ENCODE measurements at places on chromosomes 6 and 20.

DNA sequence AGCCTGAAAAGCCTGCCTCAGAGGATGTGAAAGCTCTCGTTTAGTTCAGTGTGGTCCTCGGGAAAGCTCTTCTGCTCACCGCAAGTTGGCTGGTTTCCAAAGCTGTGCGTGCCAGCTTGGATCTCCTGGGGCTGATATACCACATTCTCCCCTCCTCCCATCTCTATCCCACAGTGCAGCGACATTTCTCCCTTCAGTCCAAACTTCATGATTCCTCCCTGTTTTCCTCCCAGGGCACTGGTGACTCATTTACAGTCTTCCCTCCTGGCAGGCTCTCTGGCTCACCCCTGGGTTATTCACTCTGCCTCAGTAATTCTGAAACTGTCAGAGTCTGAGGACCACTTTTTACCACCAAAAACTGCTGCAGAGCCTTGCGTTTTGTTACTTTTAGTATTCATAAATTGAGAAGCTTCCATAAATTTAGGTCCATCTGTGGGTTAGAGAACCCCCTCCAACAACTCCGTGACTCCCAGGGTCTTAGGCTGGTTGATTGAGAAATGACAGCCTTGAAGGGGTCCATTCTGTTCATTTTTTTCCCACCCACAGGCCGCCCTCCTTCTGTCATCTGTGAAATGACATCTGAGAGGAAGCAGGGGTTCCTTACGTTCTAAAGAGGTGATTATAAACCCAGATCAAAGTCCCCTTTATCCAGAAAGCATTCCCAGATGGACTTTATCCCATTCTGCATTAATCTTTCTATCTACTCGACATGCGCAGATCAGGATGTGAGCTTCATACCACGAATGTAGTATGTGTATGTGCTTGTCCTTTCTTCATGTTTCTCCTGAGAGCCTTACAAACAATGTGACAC is 6.1 kb downstream of the TRIM10 start:
- no peak for DNase-seq

GRCh38 chr6:124607119-124607627 is 355.1 kb upstream of the RNF217 start:
- DNase-seq = no peak

GRCh38 chr6:163392533-163392932 is 22.0 kb upstream of the QKI start:
- DNase-seq = no peak

DNA sequence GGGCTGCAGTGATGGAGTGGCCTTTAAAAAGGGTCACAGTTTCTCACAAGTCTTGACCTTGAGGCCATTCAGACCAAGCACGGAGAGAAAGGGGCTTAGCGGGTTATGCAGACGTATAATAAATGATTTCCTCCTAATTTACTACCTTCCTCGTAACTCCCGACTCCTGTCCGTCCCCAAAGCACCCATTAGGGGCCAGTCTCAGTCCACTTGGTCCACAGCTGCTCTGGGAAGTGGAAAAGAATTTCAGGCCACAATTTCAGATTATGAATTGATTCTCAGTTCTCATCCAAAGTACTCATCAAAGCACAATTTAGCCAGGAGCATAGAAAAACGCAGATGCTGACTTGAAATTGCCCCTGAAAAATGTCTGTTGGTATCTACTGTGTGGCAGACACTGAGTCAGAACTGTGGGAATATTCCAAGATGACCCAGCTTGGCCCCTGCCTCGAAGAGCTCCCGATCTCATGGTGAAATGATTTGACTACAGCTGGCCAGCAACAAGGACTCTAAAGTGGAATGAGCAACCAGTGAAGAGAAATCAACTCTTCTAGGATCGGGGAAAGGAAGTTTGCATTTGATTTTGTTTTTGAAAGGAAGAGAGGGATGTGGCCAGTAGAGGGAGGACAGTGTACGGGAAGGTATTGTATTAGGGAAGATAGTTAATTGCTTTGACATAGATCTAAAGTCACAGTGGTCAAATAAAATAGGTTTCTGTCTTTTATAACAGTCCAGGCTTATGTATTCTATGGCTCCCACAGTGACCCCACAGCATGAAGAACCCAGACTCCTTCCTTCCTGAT is 15.2 kb upstream of the STK35 start:
- DNase-seq = no peak

DNA sequence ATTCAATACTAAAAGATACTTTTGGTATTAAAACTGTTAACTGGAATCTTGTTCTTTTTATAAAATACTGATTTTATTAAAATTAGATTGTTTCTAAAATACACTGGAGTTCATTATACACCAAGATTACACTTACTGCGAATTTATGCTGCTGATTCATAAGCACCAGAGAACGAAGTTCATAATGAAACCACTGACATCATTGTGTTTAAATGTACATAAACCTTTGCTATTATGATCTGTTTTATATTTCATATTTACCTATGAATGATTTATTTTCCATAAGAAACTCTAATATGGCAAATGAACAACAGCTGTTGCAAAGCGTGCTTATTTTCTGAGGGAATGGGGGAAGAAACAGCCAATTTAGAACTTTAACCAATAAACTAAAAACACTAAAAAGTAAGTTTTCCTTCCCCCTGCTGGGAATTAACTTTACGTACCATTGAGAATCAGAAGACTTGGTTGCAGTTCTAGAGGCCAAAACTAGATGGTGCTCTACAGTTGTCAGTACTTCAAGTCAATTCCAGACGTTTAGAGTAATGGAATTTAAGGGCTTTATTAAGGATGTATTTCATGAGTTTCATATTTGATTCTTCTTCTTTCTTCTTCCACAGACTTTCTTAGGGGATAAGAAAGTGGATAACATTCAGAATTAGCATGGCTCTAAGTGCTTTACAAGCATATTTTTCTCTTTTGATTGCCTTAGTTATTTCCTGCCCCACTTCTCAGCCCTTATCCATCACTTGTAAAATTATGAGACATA is 30.8 kb upstream of the COL19A1 start:
- DNase-seq = peak; percentile 52

- no peak for DNase-seq
Observed at GRCh38 chr6:138540468-138540867, 41.2 kb upstream of the NHSL1 start.

GRCh38 chr6:154232013-154232910 is 124.3 kb downstream of the IPCEF1 start:
- no peak for DNase-seq

- no peak for DNase-seq
Observed at GRCh38 chr6:1502041-1502440, 107.7 kb upstream of the FOXC1 start.

- DNase-seq = no peak
Observed at GRCh38 chr6:168371185-168371584, 51.6 kb upstream of the DACT2 start.

DNA sequence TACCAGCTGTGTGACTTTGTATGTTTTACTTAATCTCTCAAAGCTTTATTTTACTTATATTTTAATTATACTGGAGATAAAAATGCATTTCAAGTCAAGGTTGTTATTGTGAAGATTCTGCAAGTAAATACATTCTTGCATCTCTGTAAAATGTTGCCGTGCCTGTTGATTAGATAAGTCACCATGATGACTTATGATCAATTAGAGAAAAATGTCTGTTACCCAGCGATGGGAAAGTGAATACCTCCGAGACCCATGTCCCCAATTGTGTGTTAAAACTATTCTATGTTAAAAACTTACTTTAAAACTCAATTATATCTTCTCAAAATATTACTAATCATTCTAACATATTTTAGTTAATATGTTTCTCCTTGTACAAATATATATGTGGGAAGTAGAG is 39.9 kb downstream of the MYB start:
- DNase-seq = no peak

GRCh38 chr6:140976806-140977205 is 1155.9 kb upstream of the GJE1 start:
- no peak for DNase-seq

DNA sequence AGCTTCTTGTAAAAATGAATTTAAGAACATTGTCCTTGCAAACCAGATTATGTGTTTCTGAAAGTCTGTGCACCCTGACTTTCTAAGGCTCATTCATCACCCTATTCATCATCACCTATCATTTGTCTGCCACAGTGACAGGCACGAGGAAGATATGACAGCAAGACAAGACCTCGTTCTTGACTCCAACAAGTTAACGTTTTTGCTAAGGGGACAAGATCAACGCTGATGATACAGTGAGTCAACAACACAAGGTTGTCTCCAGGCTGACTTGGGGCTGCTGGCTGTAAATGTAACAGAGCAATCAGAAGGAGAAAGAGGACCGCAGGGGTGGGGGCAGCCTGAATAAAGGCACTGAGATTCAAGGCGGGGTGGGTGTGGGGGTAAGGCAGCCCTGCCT is 94.2 kb downstream of the FOXC1 start:
- no peak for DNase-seq

GRCh38 chr6:116456927-116457326 is 4.2 kb upstream of the CALHM6 start:
- DNase-seq = peak; percentile 91

- no peak for DNase-seq
Observed at GRCh38 chr20:21623781-21624094, 81.7 kb upstream of the PAX1 start.

- no peak for DNase-seq
Observed at GRCh38 chr6:29295181-29295585, 6.3 kb upstream of the OR14J1 start.

GRCh38 chr6:131451321-131452144 is 121.5 kb upstream of the ARG1 start:
- DNase-seq = peak; percentile 36
